ENCODE measurements at places on chromosomes 11 and 22.

GRCh38 chr11:102280245-102280833, 36.9 kb upstream of the BIRC3 start:
- DNase-seq = no peak

DNA sequence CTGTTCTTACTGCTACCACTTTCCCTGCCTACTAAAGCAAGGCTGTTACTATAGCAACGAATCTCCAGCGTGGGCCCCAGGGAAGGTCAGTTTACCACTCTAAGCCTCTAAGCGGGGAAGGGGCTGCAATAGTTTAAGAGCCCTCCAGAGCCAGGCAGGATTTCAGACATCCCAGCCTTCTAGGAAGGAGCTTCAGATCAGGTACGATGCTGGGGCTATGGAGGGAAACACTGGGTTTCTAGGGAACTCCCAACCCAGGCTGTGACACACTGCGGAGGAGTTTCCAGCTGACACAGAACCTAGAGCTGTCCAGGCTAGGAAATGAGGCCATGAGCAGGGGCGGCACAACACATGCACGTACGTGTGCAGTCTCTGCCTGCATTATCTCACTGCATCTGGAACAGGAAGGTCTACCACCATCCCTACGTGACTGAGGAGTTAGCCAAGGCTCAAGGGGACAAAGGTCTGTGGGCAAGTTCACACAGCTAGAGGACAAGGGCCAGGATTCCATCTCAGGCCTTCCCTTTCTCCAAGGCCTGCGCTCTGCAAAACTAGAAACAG, 20.4 kb downstream of the HPS4 start:
- no peak for DNase-seq

GRCh38 chr22:46650078-46650810, 30.1 kb downstream of the GRAMD4 start:
- DNase-seq = no peak

- no peak for DNase-seq
Measured at GRCh38 chr11:125345421-125346178, 150.5 kb downstream of the FEZ1 start.

GRCh38 chr11:45993531-45994001, 71.1 kb downstream of the LARGE2 start:
- DNase-seq = no peak

GRCh38 chr11:73962101-73962705, 11.4 kb downstream of the DNAJB13 start:
- DNase-seq = no peak

DNA sequence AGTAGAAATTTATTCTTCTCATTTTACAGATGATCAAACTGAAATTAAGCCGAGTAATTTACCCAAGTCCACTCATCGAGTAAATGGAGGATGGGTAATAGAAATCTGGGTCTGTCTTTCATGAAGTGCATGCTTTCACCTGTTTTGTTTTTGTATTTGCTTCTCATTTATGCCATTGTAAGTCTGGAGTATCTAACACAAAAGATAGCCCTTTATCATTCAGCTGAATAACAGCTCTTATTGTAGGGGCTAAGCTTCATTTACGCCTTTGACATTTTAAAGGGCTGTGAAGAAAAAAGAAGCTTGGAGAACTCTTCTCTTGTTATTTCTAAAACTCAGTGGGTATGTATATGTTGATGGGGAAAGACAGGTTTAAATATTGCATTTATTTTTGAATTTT, 1196.2 kb upstream of the TENM4 start:
- no peak for DNase-seq
